ENCODE measurements at places on chromosomes 2 and 18. TPM values are rescaled to one million over a fixed set of nuclear protein-coding genes. Genes with fewer than 3 reads are reported as not detected.

DNA sequence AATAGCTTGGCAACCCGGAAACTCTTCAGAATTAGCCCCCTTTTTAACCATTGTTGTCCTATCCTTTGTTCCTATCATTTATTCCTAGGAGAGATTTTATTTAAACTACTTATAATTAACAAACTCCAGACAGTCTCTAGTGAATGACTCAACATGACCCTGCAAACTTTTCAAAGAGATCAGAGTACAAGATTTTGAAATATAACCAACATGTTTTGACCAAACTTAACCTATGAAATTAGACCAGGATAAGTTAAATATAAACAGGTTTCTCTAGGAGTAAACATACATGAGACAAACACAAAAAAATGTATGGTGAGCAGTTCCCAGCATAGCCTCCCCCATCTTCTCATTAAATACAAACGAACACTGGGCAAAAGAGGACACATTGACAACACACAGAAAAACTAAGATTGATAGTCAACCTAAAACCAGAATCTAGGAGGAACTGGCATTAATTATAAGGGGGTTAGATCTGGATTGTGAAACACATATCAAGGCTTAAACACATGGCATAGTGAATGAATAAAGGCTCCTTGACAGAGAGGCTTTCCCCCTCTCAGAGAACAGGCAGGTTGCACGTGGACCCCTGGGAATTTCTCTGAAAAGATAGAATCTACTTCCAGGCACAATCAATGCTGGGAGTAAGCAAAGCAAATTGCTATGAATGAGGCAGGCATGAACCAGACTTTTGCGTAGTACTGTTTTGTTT, 284.1 kb downstream of the IRS1 start:
- DNase-seq = no peak

DNA sequence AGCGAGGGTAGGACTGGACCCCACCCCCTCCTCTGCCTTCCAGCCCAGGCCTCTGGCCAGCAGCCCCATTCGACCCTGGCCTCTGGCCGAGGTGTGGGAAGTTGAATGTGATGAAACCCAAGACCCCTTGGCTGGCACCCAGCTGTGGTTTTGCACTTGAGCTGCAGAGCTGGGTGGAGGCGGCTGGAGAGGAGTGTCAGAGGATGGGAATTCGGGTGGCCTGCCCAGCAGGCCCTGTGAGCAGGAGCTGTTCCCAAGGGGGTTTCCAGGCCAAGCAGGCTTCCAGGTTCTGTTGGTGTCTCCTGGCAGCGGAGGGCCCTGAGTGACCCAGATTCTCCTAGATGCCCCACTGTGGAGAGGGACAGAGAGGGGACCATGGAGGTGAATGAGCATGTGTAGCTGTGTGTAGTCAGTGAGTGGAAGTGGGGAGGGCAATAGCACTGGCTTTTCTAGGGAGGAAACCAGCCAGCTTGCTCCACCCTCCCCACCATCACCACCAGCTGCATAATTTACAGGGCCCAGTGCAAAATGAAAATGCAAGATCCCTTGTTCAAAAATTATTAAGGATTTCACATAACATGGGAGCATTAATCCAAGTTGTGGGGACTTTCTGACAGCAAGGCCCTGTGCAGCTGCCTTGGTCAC, 172.2 kb upstream of the HAAO start:
- DNase-seq = no peak

DNA sequence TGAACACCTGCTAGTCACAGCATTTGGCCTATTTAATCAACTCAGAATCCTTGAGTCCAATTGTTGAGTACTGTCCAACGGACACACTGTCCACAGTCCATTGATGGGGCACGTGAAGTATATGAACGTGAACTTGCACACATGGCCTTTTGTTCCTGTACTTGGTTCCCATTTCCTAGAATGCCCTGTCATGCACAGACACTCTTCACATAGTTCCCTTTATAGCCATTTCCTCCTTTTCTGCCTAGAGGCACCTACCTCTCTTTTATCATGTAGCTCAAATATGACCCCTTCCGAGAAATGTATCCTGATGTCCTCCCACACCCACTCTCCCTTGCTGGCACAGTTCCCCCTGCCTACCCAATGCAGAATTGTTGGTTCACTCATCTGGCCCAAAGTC, 8.7 kb upstream of the CRYGA start:
- DNase-seq = no peak

GRCh38 chr2:23988371-23988770, 21.5 kb upstream of the MFSD2B start:
- no peak for DNase-seq

- DNase-seq = no peak
Measured at GRCh38 chr2:134290358-134290757, 36.5 kb downstream of the MGAT5 start.

- DNase-seq = no peak
Measured at GRCh38 chr18:74990563-74991081, 218.3 kb downstream of the PTGR3 start.

DNA sequence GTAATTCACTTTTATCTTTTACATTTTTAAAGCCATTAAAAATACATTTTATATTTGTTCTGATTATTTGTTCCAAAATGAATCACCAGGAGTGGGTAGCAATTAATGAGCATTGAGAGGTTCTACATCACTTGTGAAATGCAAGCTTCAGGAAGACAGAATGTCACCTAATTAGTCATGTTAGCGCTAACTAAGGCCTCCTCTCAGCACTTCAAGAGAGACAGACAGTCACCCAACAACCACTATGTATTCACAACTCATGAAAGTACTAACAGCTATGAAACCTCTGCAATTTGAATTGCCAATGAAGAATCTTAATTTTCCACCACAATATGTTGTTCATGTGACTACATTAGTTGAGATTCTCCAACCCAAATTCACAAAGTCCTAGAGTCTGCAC, 611.0 kb downstream of the KCNJ3 start:
- no peak for DNase-seq

DNA sequence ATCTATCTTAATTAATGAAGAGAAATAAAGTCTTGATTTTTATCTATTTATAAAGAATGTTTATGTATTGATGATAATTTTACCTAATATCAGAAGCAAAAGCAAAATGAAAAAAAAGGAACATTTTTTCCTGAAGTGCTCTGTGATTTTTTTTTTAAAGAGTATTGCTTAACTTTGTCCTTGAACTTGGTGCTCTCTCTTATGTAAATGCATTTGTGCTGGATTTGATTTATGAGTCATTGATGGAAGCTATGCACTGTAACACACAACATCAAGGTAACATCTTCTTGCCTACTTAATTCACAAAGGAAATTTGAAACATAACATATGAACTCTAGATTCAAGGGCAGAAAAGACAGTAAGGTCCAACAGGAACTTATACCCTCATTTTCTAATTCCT, 312.9 kb upstream of the CDH19 start:
- DNase-seq = no peak

GRCh38 chr18:50161597-50162205, 33.2 kb downstream of the MYO5B start:
- DNase-seq = no peak

- no peak for DNase-seq
Measured at GRCh38 chr2:16181062-16181740, 240.9 kb downstream of the MYCN start.

GRCh38 chr2:64837116-64837731, 152.0 kb upstream of the SLC1A4 start:
- no peak for DNase-seq

The NEUROD1 gene
- not detected for total RNA-seq

The DYTN gene
- total RNA-seq = not detected

The DAW1 gene
- total RNA-seq = not detected

The C2orf81 gene
- total RNA-seq = 9.8 TPM

The OTOS gene
- not detected for total RNA-seq

The ACMSD gene
- not detected for total RNA-seq

The PMS1 gene
- total RNA-seq = 28.9 TPM

The TBC1D8 gene
- 2.6 TPM for total RNA-seq
